ENCODE measurements at places on chromosomes 3 and 15. TPM values are rescaled to one million over a fixed set of nuclear protein-coding genes. Genes with fewer than 3 reads are reported as not detected.

The MFGE8 gene
- 40.1 TPM for total RNA-seq

The ADAMTS9 gene
- total RNA-seq = 20.6 TPM

The MUC20 gene
- under 0.01 TPM for total RNA-seq

DNA sequence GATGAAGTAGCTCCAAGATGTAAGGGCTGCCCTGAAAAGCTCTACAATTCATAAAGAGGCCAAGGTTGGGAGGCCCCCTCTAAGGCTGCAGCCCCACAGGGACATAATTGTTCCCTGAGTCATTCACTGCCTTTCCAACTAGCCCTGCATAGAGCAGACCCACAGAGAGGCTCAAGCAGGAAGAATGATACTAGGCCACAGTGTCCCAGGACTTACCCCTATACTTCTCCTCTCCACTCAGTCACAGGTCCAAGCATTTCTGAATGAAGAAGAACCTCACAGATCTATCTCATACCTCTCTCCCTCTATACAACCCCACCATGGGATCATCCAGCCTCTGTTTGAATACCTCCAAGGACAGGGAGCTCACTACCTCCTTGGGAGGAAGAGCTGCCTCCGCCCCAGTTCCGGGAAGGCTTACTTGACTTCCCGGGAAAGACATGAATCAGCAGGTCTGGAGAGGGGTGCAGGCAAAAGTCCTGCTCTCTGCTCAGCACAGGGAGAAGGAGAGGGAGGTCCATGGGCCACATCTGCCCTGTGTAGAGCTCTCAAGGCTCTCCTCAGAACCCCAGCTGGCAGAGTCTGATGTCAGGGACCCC is 6.9 kb upstream of the SKIC8 start:
- peak; percentile 32 for DNase-seq

GRCh38 chr3:195462308-195462610 is 19.4 kb upstream of the ACAP2 start:
- DNase-seq = no peak

- DNase-seq = no peak
These were observed 337.8 kb upstream of the ROPN1 start for GRCh38 chr3:124329723-124330122.

GRCh38 chr3:43638594-43639447 is 17.0 kb upstream of the ANO10 start:
- peak; percentile 27 for DNase-seq

DNA sequence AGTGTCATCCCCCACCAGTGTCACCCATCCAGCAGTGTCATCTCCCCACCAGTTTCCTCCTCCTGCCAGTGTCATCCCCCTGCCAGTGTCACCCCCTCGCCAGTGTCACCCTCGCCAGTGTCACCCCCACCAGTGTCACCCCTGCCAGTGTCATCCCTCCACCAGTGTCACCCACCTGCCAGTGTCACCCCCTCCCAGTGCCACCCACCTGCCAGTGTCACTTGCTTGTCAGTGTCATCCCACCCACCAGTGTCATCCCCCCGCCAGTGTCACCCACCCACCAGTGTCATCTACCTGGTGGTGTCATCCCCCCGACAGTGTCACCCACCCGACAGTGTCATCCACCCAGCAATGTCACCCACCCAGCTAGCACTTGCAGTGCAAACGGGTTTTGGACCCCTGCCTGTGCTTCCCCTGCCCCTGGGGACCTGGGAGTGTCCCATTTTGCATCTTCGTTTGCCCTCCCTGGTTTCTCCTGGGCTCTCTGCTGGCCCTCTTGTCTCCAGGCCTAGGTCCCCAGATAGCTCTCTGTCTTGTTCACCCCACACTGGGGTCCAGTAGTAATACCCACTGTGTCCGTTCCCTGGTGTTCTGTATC is 99.8 kb upstream of the PRR20G start:
- no peak for DNase-seq

- DNase-seq = no peak
These were observed 60.4 kb downstream of the LYZL4 start for GRCh38 chr3:42349765-42350594.

DNA sequence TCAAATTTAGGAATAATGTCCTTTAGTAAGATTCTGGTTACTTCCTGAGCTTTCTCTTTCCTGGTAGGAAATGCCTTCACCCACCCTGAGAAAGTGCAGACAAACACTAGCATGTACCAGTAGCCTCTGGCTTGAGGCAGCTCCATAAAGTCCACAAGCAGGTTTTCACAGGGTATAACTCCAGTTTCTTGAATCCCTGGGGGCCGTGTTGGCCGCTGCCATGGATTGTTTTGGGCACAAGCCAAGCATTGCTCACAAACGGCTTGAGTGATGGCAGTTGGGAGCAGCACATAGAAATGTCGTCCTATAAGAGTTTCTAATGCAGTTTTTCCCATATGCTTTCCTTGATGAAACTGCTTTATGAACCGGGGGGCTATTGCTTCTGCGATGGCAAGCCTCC is 164.1 kb downstream of the STXBP5L start:
- no peak for DNase-seq

Measured in lung microvascular endothelial cell (primary cell).